Testis (tissue), 5 donors: ENCODE measurements at places on chromosomes 16 and 17.

- H3K27me3 ChIP-seq: no peaks in the 10 kb centered on the region
- no peaks in the 10 kb centered on the region for H3K4me1 ChIP-seq
- no peak for DNase-seq
- H3K27ac ChIP-seq: no peak overlapping the region
- no peak overlapping the region for H3K4me3 ChIP-seq
- no peaks in the 10 kb centered on the region for H3K36me3 ChIP-seq
Measured at GRCh38 chr17:61799812-61800484, 63.4 kb downstream of the BRIP1 start.

DNA sequence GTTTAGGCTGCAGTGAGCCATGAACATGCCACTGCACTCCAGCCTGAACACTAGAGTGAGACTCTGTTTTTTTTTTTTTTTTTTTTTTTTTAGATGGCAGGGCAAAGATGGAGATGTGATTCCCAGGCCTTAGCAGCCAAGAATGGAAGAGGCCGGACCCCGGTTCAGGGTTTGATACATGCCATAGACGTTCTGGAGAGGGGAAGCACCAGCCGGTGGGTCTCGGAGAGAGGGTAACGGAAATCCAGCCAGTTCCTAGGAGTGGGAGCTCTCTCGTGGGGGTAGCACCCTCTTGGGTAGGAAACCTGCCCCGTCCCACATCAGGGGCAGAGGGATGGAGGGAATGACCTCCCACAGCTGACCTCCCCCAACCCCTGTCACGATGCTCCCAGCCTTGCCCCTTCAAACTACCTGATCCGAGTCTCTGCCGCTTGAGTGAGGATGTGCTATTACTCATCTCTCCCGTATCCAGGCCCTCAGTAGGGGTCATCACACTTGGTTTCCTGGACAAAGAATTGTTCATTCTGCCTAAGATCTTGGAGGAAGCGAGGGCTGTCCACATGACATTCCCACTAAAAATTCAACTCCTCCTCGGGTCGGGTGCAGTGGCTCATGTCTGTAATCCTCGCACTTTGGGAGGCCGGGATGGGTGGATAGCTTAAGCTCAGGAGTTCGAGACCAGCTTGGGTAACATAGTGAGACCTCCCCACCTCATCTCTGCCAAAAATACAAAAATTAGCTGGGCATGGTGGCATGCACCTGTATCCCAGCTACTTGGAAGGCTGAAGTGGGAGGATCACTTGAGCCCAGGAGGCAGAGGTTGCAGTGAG lies 47.3 kb downstream of the MIS12 start:
- no peak overlapping the region for H3K4me3 ChIP-seq
- no peak for DNase-seq
- no peaks in the 10 kb centered on the region for H3K36me3 ChIP-seq
- H3K27ac ChIP-seq: no peak overlapping the region
- no peaks in the 10 kb centered on the region for H3K27me3 ChIP-seq
- H3K4me1 ChIP-seq: no peaks in the 10 kb centered on the region

GRCh38 chr16:69481901-69482341 lies 57.5 kb downstream of the CYB5B start:
- no peak overlapping the region for H3K4me3 ChIP-seq
- no peaks in the 10 kb centered on the region for H3K36me3 ChIP-seq
- peaks cover 11% of the 10 kb centered on the region for H3K4me1 ChIP-seq
- H3K27me3 ChIP-seq: no peaks in the 10 kb centered on the region
- peak; percentile 89 for DNase-seq

DNA sequence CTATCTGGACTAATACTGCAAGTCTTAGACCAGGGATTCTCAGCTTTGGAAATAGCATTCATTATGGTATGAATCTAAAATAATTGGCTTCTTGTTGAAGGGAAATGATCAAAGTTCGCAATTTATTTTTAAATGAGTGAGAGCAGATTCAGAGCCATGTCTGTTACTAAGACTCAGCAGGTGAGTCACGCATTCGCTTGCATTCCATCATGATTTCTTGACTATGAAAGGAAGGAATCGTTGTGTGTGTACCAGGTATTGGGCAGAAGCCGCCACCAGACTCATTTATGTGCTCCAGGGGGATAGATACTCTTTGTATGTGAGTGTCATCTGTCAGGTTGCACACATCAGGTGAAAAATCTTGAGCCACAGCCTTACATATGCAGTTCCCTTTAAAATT lies 10.8 kb downstream of the GSG1L2 start:
- H3K27me3 ChIP-seq: no peaks in the 10 kb centered on the region
- no peaks in the 10 kb centered on the region for H3K36me3 ChIP-seq
- no peak overlapping the region for H3K27ac ChIP-seq
- no peaks in the 10 kb centered on the region for H3K4me1 ChIP-seq

- no peak overlapping the region for H3K4me3 ChIP-seq
- no peak for DNase-seq
- H3K27me3 ChIP-seq: no peaks in the 10 kb centered on the region
- H3K27ac ChIP-seq: no peak overlapping the region
Measured at GRCh38 chr17:53979991-53980390, 157.3 kb downstream of the KIF2B start.

GRCh38 chr17:55177159-55177854 lies 87.5 kb upstream of the HLF start:
- H3K4me3 ChIP-seq: no peak overlapping the region
- H3K27me3 ChIP-seq: no peaks in the 10 kb centered on the region
- no peak overlapping the region for H3K27ac ChIP-seq
- no peak for DNase-seq
- H3K36me3 ChIP-seq: no peaks in the 10 kb centered on the region

DNA sequence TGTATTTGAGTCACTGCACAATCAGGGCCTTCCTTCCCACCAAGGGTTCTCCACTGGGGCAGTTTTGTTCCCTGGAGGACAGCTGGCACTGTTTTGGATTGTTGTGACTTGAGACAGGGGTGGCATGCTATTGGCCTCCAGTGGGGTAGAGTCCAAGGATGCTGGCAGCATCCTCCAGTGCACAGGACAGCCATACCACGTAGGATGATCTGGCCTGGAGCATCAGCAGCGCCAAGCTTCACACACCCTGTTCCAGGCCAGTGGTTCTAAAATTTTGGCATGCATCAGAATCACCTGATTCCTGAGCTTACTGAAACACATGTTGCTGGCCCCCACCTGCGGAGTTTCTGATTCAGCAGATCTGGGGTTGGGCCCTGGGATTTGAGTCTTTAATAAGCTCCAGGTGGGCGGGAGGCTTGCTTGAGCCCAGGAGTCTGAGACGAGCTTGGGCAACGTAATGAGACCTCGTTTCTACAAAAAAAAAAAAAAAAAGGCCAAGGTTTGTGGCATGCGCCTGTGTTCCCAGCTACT lies 83.2 kb downstream of the MGAT5B start:
- no peak overlapping the region for H3K27ac ChIP-seq
- H3K36me3 ChIP-seq: no peaks in the 10 kb centered on the region
- H3K4me1 ChIP-seq: no peaks in the 10 kb centered on the region
- DNase-seq: no peak
- no peaks in the 10 kb centered on the region for H3K27me3 ChIP-seq

DNA sequence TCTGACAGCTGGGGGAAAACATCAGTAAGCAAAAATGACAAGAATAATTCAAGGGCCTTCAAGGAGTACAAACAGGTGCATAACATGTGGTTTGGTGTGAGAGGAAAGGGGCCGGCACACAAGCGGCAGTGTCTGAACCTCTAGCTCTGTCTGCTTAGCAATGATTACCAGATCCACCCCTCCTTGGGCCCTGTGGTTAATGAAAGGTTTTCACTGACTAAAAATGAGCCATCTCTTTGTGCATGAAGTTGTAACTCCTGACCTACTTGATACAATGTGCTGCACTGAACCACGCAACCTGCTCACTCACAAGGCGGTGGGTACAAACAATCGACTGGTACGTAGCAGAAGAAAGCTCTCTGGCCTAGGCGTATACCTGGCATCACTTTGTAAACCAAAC lies 15.1 kb downstream of the FAM117A start:
- no peaks in the 10 kb centered on the region for H3K36me3 ChIP-seq
- H3K4me3 ChIP-seq: no peak overlapping the region
- no peak overlapping the region for H3K27ac ChIP-seq
- no peak for DNase-seq
- no peaks in the 10 kb centered on the region for H3K27me3 ChIP-seq
- H3K4me1 ChIP-seq: no peaks in the 10 kb centered on the region

DNA sequence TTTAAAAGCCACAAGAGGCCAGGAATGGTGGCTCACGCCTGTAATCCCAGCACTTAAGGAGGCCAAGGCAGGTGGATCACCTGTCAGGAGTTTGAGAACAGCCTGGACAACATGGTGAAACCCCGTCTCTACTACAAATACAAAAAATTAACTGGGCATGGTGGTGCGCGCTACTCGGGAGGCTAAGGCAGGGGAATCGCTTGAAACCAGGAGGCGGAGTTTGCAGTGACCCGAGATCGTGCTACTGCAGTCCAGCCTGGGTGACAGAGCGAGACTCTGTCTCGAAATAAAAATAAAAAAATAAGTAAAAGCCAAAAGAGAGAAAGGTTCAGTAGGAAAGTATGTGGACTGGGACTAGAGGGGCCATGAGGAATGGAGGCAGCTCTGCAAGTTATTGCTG lies 13.1 kb upstream of the ITGAL start:
- H3K4me3 ChIP-seq: no peak overlapping the region
- no peak for DNase-seq
- no peaks in the 10 kb centered on the region for H3K36me3 ChIP-seq
- no peaks in the 10 kb centered on the region for H3K27me3 ChIP-seq
- H3K4me1 ChIP-seq: no peaks in the 10 kb centered on the region

GRCh38 chr17:77873500-77874302 lies 84.8 kb upstream of the TNRC6C start:
- no peaks in the 10 kb centered on the region for H3K4me1 ChIP-seq
- H3K4me3 ChIP-seq: no peak overlapping the region
- H3K27ac ChIP-seq: no peak overlapping the region
- no peak for DNase-seq
- H3K27me3 ChIP-seq: no peaks in the 10 kb centered on the region

DNA sequence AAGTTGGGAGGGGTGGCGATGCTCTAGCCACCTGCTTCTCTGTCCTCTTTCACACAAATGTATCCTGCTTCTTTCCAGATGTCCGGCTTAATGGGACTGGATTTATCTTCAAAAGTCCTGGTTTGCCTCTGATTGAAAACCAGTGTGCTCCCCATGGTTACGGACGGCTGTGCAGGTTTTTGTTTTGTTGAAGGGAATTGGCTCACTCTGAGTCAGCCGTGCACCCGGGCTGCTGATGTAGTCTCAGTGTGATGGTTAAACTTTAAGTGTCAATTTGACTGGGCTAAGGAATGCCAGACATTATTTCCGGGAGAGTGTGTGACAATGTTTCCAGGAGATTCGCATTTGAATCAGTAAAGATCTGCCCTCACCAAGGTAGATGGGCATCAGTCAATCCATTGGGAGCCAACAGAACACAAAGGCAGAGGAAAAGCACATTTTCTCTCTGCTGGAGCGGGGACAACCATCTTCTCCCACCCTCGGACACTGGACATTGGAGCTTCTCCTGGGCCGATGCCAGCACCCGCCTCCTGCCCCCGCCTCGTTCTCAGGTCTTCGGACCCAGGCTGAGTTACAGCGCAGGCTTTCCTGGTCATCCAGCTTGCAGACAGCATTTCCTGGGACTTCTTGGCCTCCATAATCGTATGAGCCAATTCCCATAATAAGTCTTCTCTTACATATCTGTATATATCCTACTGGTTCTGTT lies 126.9 kb upstream of the TNRC6C start:
- H3K4me1 ChIP-seq: peaks cover 29% of the 10 kb centered on the region
- no peak overlapping the region for H3K4me3 ChIP-seq
- H3K36me3 ChIP-seq: no peaks in the 10 kb centered on the region
- no peak for DNase-seq
- H3K27ac ChIP-seq: no peak overlapping the region

DNA sequence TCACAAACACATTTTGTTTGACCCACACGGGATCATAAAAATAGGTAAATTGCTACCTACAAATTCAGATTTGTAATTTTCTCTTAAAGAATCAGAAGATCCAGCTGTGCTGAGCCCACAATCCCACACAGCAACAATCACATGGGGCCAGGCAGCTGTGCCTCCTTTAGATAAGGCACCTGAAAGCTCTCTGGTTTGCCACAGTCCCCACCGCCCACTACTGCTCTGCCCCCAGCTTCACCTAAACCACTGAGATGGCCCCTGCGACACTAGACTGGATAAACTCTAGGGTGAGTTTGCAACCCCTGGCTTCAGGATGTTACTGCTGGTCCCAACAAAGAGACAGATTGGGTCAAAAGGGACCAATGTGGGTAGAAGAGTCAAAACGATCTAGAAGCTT lies 96.8 kb downstream of the GSG1L start:
- H3K27me3 ChIP-seq: no peaks in the 10 kb centered on the region
- H3K4me1 ChIP-seq: no peaks in the 10 kb centered on the region
- DNase-seq: no peak
- H3K4me3 ChIP-seq: no peak overlapping the region
- no peak overlapping the region for H3K27ac ChIP-seq
- H3K36me3 ChIP-seq: no peaks in the 10 kb centered on the region

GRCh38 chr16:19119564-19119963 lies 5.8 kb downstream of the ITPRIPL2 start:
- DNase-seq: no peak
- no peaks in the 10 kb centered on the region for H3K27me3 ChIP-seq
- H3K4me3 ChIP-seq: no peak overlapping the region
- no peaks in the 10 kb centered on the region for H3K36me3 ChIP-seq

- DNase-seq: peak; percentile 3
- H3K27me3 ChIP-seq: no peaks in the 10 kb centered on the region
- H3K4me3 ChIP-seq: no peak overlapping the region
- H3K4me1 ChIP-seq: no peaks in the 10 kb centered on the region
Measured at GRCh38 chr16:27430512-27430911, 28.5 kb downstream of the IL21R start.

GRCh38 chr16:78916928-78917545 lies 683.5 kb downstream of the MAF start:
- no peaks in the 10 kb centered on the region for H3K36me3 ChIP-seq
- DNase-seq: no peak
- no peak overlapping the region for H3K4me3 ChIP-seq
- peaks cover 26% of the 10 kb centered on the region for H3K4me1 ChIP-seq
- H3K27ac ChIP-seq: peak overlapping the region; percentile 47
- H3K27me3 ChIP-seq: no peaks in the 10 kb centered on the region

DNA sequence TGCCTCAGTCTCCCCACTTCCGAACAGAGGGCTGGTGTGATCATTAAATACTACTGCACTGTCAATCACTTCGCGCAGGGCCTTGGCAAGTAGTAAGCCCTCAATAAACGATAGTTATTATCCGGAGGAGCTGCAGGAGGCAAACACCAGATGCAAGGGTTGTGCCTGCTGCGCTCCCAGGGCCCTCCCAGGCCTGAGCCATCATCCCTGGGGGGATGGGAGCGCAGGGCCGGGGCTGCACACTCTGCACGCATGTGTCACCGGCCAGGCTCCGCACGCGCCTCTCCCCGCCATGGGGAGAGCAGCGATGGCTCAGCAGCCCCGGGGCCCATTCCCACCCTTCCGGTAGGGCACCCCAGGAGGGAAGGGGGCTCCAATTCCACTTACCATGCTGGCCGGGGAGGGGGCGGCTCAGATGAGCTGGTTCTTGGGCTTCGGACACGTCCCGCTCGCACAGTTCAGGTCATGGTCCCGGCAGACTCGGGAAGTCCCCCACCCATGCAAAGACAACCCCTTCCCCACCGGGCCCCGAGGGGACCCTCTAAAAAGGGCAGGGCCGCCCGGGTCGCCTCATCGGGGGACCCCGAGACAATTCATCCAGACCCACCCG lies 681 bp downstream of the XPO6 start:
- no peaks in the 10 kb centered on the region for H3K36me3 ChIP-seq
- peak overlapping the region; percentile 89 for H3K27ac ChIP-seq
- H3K27me3 ChIP-seq: no peaks in the 10 kb centered on the region
- peak overlapping the region; percentile 86 for H3K4me3 ChIP-seq
